ENCODE measurements at places on chromosomes 13 and 19. TPM values are rescaled to one million over a fixed set of nuclear protein-coding genes. Genes with fewer than 3 reads are reported as not detected.
A peak's percentile ranks its signal among the peaks of the same experiment; 100 is the strongest.

- no peak for DNase-seq
Measured at GRCh38 chr13:102136735-102137296, 265.0 kb downstream of the FGF14 start.

DNA sequence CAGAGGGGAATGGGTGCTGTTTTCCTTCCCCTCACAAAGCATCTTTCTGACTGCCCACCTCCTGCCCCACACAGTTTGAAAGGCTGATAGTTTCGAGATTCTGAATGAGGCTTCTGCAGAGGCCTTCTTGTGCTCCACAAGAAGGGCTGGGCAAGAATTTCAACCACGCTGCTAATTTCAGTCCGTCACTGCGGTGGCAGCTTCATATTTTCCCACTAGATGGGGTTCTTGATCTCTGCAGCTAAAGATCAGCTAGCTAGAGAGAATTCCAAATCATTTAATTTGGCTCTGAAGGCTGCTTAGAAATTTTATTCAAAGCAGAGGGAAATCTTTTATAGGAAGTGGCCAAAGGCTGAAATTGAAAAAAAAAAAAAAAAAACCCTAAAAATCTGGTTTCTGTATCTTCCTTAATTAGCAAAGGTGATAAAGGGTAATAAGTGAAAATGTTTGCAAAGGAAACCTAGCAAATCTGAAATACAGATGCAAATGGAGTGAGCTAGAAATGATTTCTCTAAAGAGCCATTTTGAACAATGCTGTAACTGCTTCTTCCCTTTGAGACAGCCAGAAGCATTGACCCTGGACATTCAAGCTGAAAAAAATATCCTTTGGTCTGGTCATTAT is 38.0 kb upstream of the C13orf42 start:
- DNase-seq: no peak

GRCh38 chr13:54347531-54347930 is 1318.9 kb downstream of the OLFM4 start:
- no peak for DNase-seq

- peak; percentile 25 for DNase-seq
Measured at GRCh38 chr13:100075700-100076587, 12.9 kb upstream of the PCCA start.

DNA sequence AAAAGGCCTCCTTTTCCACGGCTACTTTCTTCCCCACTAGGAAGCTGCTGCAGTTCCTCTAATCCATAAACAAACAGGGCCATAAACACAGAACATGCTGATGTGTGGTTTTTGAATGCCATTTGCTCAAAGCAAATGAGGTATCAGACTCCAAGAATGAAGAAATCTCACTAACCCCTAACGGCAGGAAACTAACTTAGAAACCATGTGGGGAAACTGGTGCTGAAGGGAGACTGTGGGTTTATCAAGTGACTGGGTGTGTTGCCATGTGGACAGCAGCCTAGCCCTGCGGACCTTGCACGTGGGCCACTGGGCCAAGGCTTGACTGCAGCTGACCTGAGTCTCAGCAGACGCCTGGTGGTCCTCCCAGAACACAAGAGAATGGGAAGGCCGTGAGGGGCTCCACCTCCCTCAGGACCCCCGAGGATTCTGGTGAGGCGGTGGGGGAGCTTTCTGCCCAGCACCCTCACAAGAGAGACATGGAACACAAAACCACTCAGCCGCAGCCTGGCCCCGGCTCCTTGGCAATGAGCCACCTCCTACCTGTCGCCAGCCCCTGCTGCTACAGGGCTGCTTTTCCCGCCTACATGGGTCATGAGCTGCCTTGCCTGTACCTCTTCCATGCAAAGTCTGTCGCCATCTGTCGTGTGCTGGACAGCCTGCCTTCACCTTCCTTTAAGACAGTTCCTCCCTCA is 10.6 kb downstream of the SLC15A1 start:
- no peak for DNase-seq

GRCh38 chr19:43525836-43526771 is 897 bp downstream of the ETHE1 start:
- peak; percentile 87 for DNase-seq

GRCh38 chr19:33379151-33379829 is 5.8 kb downstream of the CEBPG start:
- no peak for DNase-seq

- peak; percentile 80 for DNase-seq
Measured at GRCh38 chr19:10390652-10391286, 10.4 kb upstream of the TYK2 start.

The CYP2F1 gene
- total RNA-seq: not detected

The KLC3 gene
- total RNA-seq: not detected

The CD209 gene
- total RNA-seq: 12.1 TPM

The CCDC122 gene
- 5.4 TPM for total RNA-seq

Data from colonic mucosa (tissue), 4 donors.